ENCODE measurements at places on chromosomes 4 and X. TPM values are rescaled to one million over a fixed set of nuclear protein-coding genes. Genes with fewer than 3 reads are reported as not detected.

DNA sequence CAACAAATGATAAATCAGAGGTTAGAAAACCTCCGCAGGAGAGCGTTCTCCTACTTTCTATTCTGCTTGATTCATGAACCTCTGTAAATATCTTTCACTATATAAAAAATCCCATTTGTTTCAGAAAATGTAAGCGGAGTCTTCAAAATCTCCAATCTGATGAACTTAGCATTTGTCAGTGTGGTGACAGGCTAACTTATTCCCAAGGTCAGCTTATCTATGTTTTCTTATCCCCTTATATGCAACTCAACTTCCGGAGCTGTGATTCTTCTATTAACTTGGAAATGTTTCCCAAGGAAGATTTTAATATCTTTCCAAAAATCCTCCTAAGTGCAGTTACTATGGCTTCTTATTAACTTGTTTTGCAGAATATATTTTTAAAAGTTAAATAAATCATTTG is 87.5 kb upstream of the C1QTNF7 start:
- no peak for DNase-seq

DNA sequence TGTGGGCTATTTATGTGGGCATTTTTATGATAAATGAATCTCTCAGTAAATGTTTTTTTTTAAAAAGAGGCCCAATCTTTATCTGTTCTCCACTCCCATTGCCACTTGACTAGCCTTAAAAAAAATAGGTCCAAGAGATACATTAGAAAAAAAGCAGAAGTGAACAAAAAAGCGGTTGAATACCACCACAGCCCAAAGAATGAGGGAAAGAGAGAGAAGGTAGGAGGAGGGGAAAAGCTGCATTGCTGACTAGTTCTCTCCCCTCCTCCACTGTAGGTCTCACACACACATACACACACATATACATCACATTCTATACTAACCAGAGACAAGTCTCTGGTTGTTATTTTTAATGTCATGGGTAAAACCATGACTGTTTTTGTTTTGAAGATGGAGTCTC is 95.8 kb upstream of the IL13RA1 start:
- no peak for DNase-seq

DNA sequence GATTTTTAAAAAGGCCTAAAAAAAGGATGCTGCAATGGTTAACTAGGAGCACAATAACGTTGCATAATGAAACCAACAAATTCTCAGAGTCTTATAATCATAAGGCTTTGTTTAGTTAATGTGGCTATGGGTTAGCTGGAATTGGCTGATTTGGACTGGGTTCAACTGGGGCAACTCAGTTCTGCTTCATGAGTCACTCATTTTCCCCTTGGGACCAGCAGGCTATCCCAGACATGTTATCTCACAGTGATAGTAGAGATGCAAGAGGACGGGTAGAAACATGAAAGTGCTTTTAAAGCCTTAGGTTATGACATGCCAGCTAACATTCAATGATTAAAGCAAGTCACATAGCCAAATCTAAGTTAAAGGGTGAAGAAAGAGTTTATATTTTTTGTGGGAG is 189.2 kb upstream of the GK2 start:
- no peak for DNase-seq

DNA sequence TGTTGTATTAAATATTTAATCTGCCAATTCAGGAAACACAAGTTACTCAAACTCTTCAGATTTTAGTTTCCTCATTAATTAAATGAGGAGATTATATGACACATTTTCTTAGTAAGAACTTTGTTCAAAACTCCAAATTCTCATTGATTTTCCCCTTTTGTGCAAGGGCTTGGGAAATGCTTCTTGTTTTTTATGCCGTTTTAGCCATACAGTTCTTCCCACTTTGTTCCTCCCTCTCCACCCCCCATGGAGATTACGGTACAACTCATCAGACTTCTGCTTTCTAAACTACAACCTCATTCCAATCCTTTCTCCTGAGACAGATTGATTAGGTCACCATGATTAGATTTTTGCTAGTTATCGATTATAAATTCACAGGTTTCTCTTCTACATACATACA is 10.9 kb upstream of the BBS7 start:
- no peak for DNase-seq

- DNase-seq, result no peak
Measured at GRCh38 chrX:119423631-119424030, 24.5 kb downstream of the SLC25A43 start.

The SSX2 gene
- not detected for total RNA-seq

GRCh38 chrX:3728454-3728853 is 15.0 kb upstream of the PRKX start:
- DNase-seq, result no peak

The USP17L19 gene
- total RNA-seq, result not detected

The ADH1C gene
- total RNA-seq, result 12.0 TPM
